ENCODE measurements at places on chromosomes 5 and 9.

GRCh38 chr5:135065306-135066265 is 31.6 kb upstream of the PITX1 start:
- no peak for DNase-seq

- DNase-seq = no peak
Measured at GRCh38 chr5:101675510-101676219, 620.4 kb downstream of the SLCO4C1 start.

- no peak for DNase-seq
Measured at GRCh38 chr9:117511852-117512481, 97.1 kb upstream of the ASTN2 start.

- peak; percentile 36 for DNase-seq
Measured at GRCh38 chr9:137156567-137157375, 13.1 kb downstream of the LRRC26 start.

DNA sequence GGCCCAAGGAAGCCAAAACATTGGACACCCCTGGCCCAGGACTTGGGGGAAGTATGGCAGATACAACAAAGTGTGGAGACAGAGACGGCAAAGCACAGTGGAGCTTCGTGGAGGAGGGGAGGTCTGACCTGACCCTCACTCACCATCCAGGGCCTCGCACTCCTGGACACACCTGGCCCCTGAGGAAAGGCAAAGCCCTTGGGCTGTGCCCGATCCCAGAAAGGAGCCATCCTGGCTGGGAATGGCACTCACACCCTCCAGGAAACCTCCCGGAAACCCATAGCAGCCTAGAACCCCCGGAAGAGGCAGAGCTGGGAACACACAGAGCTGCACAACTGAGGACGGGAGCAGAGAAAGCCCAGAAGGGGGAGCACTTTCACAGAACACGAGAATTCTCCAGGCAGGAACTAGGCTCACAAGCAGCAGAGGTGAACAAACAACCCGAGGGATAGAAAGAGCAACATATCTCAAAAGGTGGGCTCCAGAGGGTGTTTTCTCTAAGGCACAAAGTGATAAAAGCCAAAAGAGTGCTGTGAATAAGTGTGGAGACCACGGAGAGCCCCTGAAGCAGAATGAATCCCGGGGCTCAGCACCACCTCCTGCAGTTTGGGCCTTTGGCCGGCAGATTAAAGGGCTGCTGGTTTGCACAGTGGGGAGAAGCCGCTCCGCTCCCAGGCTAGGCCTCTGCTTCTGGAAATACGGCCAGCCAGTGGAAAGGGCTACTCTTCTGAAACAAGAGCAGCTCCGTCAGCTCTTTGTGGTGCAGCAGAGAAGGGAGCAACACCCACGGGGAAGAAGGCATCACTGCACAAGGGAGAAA is 108.2 kb downstream of the UBE2R2 start:
- no peak for DNase-seq

GRCh38 chr5:180153099-180153498 is 55.9 kb downstream of the RASGEF1C start:
- DNase-seq = no peak

DNA sequence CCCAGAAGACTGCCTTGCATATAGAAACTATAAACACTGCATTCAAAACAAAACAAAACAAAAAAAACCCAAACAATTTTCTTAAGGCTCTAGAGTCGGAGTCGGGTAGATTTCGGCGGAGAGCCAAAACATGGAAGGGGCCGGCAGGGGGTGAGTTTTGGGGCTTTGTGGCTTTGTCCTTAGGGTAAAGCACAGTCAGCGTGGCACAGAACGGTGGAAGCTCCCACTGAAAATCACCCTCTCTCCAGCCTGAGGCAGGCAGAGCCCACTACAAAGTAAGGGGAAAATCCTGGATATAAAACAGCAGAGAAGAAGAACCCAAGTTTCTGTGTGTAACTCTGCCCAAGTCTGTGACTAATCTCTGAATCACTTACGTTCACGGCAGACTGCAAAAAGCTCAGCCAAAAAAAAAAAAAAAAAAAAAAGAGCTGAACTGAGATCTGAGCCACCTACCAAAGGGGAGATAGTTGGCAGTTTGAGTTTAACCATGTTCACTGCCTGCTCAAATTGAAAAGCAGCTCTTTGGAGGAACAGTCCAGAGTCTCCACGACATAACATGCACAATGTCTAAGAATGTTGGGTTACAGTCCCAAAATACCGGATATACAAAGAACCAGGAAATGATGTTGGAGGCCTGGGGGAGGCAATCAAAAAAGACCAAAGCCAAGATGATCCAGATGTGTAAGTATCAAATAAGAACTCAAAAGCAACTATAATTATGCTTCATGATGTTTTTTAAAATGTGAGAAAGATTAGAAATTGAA is 26.6 kb upstream of the OR2K2 start:
- no peak for DNase-seq

DNA sequence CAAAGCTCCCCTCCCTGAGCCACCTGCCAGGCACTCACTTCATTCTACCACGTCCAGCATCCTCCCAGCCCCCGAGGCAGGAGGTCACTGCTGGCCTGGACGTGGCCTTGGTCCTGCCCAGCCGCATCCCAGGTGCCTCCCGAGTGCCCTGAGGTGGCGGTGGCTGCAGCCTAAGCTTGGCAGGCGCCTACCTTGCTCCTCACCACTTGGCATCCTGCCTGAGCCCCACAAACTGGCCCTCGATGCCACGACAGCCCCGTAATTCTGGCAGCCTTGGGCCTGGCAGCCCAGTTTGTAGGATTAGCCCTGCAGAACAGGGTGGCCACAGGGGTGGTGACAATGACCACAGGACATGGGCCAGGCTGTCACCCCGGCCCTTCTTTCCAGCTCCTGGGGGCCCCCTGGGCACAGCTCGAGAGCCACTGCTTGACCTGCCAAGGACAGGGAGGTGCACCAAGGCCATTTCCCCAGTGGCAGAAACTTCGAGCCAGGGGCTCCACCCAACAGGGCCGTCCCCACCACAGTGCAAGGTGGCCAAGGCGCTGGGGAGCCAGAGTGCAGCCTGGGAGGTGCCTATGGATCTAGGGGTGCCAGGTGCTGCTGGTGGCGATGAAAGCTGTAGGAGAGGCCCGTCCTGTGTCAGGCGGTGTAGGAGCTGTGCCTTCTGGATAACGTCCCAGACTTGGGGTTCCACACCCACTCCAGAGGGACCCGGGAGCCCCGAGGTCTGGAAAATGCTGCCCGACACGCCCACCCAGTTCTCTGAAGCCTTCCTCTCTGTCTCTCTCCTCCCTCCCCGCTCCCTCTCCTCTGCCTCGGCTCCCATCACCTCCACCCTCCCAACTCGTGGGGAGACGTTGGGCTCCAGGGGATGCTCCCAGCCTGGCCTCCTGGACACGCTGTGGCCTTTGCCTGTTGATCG is 18.4 kb downstream of the NKD2 start:
- DNase-seq = no peak

DNA sequence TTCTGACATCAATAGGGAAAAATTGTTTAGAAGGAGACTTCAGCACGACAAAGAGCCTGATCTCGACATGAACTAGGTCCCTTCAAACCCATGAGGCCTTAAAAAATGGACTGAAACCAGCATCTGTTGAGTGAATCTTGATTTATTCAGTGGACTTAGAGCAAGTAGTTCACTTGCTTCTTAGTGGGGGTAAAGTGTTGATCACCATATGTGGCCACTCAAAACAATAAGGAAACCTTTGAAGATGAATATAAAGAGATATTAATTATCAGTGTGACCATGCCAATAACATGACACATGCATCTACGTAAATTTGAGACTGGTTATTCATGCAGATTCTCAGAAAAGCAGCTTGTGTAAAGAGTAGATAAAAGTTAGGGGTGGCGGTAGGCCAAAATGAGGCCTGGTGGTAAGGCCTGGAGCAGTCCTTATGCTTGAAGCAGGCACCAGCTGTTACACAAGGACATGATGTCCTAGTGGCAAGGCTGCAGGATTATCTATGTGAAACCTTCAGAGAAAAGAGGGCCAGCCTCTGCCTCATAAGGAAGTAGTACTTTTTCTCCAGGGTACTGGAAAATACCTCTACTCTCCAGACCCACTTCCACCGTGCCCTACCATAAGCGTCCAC is 61.3 kb downstream of the S1PR3 start:
- DNase-seq = no peak

- no peak for DNase-seq
Measured at GRCh38 chr5:75716715-75717081, 539 bp downstream of the POC5 start.

DNA sequence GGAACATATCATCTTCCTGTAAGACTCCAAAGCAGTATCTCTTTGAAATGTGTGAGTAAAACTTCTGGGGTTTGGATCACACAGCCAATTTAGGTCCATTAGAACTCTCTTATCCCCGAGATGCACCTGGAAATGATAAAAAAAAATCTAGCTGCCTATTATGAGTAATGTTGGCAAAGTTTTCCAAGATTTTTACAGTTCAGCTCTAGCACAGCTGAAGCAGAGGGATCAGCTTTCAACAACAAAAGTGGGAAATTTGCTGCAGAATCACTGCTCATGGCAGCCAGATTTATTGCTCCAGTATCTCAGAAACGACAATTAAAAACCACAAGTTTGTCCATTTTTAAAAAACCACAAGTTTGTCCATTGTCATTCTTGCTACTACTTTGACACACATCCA is 292.2 kb downstream of the IRX2 start:
- no peak for DNase-seq

DNA sequence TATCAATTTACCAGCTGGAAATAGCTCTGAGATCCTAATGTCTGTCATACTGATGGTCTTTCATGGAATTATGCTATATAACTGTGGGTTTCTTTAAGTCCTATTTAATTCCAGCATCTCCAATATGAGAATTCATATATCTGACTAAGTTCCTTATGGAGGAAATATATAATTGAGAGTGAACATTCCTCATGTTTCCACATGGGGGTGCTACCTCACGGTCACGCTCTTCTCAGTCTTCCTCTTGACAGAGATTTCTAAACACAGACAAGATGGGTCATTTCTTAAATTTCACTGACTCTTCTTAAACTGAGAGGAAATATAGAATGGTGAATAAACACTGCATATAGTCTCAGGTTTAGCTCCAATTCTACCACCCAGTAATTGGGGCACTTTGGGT is 212.1 kb downstream of the SLF1 start:
- DNase-seq = no peak

DNA sequence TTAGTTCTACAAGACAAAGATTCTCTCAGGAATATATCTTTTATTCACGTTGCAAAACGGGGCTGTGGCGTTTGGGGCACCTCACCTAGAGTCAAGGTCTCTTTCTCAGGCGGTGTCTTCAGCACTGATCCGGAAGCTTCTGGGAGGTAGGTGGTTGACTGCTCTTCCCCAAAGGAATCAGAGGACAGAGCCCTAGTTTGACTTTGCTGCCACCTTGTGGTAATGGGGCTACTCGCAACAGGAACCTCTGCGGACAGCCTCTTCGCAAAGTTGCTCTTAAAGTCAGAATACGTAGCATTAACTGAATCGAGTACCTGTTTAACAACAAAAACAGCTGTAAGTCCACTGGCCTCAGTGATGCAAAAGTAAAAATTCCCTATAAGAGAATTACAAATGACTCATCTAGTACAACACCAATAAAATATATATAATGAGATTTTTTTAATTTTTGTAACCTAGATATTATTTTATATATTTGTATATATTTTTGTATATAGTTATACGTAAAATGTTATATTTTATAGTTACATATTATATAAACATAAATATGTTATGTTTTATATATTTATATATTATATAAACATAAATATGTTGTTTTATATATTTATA is 13.3 kb upstream of the GPX8 start:
- peak; percentile 54 for DNase-seq

- DNase-seq = no peak
Measured at GRCh38 chr5:112594095-112594850, 143.4 kb upstream of the APC start.

GRCh38 chr5:150441813-150442698 is 7.5 kb downstream of the RPS14 start:
- DNase-seq = no peak

- DNase-seq = peak; percentile 36
Measured at GRCh38 chr5:36875051-36875789, 1.3 kb upstream of the NIPBL start.

GRCh38 chr5:78601559-78602314 is 46.8 kb downstream of the LHFPL2 start:
- no peak for DNase-seq

- no peak for DNase-seq
Measured at GRCh38 chr5:155591273-155591672, 577.7 kb downstream of the KIF4B start.

GRCh38 chr5:180670586-180671359 is 21.4 kb upstream of the FLT4 start:
- DNase-seq = no peak

- DNase-seq = no peak
Measured at GRCh38 chr9:1916655-1917054, 98.5 kb upstream of the SMARCA2 start.

- DNase-seq = no peak
Measured at GRCh38 chr9:120592210-120592609, 12.2 kb upstream of the CDK5RAP2 start.

GRCh38 chr9:128723352-128723865 is 518 bp downstream of the ZDHHC12 start:
- DNase-seq = no peak

DNA sequence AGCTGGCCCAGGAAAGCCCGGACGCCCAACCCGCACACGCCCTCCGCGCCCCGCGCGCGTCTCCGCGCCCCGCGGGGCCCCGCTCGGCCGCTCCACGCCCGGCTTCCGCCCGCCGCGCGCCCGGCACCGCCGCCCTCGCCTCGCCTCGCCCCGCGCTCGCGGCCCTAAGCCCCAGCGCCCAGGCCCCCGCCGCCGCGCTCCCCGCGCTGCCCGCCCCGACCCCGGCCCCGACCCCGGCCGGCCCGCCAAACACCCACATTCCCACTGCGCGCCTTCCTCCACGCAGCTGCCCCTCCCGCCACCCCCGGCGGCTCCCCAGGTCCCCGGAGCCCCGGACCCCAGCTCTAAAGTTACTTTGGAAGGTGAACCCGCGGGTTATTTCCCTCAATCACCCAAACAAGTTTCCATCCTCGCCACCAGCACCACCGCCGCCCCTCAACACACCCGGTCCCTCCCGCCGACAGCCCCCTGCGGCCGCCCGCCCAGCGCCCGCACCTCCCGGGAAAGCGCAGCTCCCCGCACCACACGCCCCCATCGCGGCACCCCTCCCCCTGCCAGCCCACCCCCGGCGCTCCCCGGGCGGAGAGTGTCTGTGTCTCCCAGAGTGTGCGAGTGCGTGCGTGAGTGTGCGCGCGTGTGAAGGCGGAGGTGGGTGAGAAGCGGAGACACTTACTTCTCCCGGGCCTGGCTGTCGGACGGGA is 439 bp downstream of the SSBP2 start:
- peak; percentile 50 for DNase-seq

GRCh38 chr5:45643056-45643455 is 53.1 kb downstream of the HCN1 start:
- DNase-seq = no peak
